ENCODE measurements at places on chromosomes 5 and 9.
A peak's percentile ranks its signal among the peaks of the same experiment; 100 is the strongest.

DNA sequence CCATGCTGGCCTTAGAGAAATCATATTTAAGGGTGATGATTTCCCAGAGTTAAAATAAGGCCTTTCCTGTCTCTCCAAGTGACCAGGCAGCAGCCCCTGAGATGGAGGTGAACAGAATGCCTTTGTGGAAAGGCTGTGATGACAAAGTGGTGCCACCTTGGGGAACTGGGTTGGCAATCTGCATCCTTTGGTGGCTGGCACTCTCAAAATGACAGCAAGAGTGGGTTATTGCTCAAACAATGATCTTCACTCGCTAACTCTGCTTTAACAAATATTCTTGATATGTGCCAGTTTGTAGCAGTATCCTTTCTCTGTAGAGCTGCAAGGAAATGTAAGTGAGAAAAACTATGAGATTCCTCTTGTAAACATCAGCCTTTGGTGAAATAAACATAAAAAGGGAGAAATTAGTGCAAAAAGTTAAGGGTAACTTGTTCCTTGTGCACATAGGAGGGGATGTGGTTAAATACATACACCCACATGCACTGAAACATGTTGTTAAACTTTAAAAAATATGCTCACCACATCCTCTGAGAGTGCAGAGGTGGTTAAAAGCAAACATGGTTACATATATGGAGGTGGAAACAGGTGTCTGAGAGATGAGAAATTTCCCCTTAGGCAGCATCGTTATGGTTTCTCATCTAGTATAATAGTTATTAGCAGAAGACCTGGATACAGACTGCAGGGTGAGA lies 373.4 kb upstream of the CTNND2 start:
- DNase-seq: no peak

DNA sequence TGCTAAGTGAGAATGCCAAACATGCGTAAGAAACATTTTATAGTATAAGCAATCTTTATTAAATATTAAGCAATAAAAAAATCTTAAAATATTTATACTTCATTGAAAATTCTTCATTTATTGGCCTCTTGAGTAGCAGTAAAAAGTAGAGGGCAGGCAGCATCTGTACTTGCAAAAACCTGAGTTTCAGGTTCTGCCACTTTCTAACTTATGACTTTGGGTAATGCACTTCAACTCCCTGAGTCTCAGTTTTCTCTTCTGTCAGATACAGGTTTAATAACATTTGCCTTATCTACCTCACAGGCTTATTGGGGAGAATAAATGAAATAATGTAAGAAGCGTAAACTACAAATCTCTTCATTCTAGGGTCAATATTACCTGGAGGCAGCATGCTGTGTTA lies 19.8 kb upstream of the MCTP1 start:
- DNase-seq: no peak

- no peak for DNase-seq
These were observed 41.7 kb downstream of the SMIM15 start for GRCh38 chr5:61120534-61120933.

DNA sequence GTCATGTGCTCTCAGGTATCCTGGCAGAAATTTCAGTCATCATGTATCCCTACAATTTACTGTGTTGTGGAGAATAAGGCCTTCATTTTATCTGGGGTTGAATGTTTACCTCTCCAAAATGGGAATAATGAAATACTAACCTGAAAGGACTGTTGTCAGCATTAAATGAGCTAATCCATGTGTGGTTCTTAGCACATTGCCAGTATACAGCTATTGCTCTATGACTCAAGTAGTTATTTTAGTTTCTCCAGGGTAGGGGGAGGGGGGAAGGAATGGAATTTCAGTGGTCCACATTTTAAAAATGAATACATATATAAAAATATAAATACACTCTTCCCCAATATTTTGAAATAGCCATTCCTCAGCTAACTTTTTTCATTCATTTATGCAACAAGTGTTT lies 3.5 kb downstream of the PAM start:
- no peak for DNase-seq

- no peak for DNase-seq
These were observed 22.0 kb upstream of the ARHGAP26 start for GRCh38 chr5:142748132-142748531.

DNA sequence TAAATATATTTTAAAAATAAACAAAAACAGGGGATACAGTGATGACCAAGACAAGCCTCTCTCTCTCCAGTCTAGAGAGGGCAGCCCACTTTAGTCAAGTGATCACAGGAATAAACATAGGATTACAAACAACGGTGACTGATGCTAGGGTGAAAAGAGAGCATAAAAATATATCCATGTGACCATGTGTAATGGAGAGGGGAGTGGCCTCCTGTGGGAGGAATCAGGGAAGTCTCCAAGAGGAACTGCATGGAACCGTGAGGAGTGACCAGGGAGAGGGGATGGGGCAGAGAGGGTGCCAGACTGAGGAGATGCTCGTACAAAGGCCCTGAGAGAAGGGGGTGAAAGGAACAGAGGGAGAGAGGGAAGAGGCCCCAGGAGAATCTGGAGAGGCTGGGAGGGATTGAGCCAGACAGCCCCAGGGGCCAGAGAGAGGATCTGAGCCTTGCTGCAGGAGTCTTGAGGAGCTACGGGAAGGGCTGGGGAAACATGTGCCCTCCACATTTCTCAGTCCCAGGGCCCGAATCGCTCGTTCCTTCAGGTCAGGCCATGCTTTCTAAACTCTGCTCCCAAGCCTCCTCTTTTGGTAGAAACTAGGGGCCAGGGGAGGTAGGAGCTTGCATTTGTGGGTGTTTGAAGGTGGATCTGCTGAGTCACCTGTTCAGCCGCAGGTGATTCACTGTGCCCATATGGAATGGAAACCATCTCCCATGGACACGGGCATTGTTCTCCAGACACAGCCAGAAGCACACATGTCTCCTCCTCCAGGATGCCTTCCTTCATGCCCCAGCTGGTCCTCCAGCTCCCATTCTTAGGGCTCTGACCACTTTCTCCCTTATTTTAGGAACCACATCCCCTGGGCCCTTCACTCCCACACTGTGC lies 63.8 kb downstream of the PAX5 start:
- DNase-seq: no peak

- DNase-seq: no peak
These were observed 2.2 kb upstream of the PRRT1B start for GRCh38 chr9:131543141-131543540.

- DNase-seq: peak; percentile 12
These were observed 36.2 kb upstream of the ANKRD55 start for GRCh38 chr5:56269216-56269927.

GRCh38 chr9:70442328-70442848 lies 27.9 kb upstream of the KLF9 start:
- DNase-seq: no peak

- DNase-seq: no peak
These were observed 10.4 kb upstream of the PPP2CA start for GRCh38 chr5:134236318-134236717.

DNA sequence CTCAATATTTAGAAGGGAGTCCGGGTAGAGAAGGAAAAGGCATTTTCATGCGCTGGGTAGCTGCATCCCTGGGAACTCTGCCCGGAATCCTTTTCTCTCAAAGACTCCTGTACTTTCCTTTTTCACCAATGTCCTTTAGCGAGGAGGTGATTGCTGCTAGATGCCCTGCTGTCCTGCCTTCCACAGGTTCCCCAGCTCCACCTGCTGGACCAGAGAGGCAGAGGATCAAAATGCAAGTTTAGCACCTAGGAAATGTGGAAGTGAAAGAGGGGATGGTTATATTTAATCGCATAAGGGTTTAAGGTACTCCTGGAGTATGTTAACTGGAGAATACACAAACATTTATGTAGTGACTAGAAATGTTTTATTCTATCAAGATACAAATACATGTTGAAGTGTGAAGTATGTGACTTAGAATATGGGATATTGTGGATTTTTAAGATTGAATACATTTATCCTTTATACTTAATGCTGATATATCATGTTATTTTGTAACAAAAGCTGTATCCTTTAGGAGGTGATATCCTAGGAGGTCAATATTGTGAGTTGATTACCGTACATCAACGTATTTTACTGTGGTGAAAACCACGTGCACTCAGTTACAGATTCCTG lies 145.7 kb downstream of the ARHGAP26 start:
- no peak for DNase-seq

DNA sequence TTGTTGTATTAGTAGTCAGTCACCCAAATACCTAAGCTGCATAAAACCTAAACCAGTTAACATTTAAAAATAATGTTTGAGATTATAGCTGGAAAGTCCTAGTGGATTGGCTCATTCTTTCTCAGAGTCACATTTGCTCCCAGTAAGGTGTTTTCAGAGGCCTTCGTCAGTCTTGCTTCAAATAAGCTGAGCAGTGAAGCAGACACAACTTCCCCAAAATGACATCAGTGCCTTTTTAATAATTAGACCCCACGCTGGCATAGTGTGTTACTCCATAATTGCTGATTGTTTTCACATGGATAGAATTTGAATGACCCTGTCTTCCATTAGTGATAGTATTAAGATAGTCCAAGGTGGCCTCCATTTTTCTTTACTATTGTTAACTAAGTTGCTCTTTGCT lies 245.8 kb downstream of the PJA2 start:
- DNase-seq: no peak

GRCh38 chr5:90534922-90535321 lies 5.5 kb upstream of the LYSMD3 start:
- DNase-seq: no peak

DNA sequence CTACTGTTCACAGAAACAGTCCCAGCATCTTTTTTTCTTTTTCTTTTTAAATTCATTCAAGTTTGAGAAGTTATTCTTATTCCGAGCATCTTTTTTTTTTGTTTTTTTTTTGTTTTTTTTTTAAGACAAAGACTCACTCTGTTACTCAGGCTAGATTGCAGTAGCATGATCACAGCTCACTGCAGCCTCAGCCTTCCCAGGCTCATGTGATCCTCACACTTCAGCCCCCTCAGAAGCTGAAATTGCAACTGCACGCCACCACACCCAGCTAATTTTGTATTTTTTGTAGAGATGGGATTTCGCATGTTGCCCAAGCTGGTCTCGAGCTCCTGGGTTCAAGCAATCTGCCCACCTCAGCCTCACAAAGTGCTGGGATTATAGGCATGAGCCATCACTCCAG lies 36.4 kb upstream of the CHD1 start:
- no peak for DNase-seq

DNA sequence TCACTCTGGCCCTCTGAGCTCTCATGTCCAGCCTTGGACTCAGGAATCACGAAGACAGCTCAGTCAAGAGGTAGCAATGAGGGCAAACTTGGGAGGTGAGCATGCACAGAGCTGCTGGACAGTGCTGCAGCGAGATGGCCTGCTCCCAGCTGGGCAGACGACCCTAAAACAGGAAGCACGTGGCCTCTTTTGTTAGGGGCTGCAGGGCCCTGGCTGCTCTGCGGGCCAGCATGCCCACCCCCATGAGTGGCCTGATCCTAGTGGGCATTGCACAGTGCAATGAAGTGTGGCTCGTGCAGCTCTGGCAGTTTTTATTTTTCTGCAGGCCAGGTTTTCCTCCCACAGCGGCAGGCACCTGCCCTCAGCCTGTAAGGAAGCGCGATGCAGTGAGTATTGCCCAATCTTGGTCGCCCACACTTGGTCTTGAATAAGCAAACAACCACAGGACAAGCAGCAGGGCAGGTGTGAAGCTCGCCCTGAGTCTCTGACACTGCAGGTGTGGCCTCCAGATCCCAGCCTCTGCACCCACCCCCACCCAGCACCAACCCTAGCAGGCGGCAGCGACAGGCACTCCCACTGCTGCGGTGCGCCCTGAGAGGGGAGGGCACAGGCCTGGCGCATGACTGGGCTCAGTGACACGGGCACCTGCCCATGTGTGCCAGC lies 60.8 kb downstream of the SEMA4D start:
- DNase-seq: peak; percentile 52

- DNase-seq: no peak
These were observed 95.3 kb downstream of the FBXW11 start for GRCh38 chr5:171911152-171911551.

GRCh38 chr5:171868236-171868635 lies 82.6 kb downstream of the SMIM23 start:
- no peak for DNase-seq

DNA sequence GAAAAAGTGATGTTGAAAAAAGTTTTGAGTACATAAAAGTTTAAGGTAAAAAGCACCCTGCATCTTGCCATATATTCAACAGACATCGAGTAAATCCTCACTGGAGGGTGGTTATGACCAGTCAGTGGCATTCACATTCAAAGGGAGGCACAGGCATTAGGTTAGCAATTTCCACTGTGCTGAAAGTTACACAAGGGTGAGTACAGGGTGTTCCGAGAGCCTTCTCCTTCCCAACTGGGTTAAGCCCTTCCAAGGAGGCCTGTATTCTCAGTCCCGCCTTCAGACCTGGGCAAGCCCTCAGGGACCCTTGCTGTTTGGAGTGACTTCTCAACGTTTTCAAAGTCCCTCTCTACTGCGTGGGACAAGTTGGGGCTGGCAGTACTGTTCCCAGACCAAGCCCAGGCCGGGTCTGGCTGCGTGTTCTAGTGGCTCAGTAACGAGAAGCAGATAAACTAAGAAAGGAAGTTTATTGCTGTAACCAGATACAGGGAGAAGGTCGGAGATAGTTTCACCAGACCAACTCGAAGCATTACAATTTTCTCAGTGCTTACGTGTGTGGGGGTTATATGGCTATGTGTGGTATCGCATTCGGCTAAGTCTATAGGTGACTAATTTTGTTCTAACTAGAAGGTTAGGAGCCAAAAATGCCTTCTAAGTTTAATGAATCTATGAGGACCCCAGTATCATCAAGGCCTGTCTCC lies 13.0 kb upstream of the SETX start:
- no peak for DNase-seq

- DNase-seq: peak; percentile 36
These were observed 7.7 kb upstream of the GCNT4 start for GRCh38 chr5:75059912-75060545.

DNA sequence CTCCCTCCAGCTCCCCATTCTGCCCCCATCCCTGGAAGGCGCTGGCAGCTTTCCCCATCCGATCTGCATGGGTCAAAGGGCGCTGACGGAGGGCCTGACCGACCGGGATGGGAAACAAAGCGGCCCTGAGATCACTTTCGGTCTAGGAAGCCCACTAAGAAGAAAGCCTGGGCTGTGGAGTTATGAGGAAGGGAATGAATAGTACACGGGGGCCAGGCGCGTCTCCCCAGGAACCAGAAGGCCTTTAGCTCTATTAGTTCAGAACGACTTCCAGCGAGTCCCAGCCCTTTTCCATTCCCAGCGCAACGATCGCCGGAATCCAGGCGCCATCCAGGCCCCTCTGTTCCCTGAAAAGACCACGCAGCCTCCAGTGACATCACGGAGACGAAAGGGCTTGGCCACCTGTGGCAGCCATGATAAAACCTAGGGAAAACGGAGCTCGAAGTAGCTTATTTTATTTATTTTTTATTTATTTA lies 70.1 kb upstream of the CCDC180 start:
- no peak for DNase-seq

Measured in stimulated activated CD4-positive, alpha-beta T cell treated with anti-CD3 and anti-CD28 coated beads, Interleukin-4, amount 100 ng/mL, for 24 hours (primary cell).